ENCODE measurements at places on chromosomes 12 and 14. TPM values are rescaled to one million over a fixed set of nuclear protein-coding genes. Genes with fewer than 3 reads are reported as not detected.
A peak's percentile ranks its signal among the peaks of the same experiment; 100 is the strongest.

Gene PTGDR
- 0.32 TPM for total RNA-seq

Gene RNASE3
- not detected for total RNA-seq

Gene EIF2S3B
- total RNA-seq: 9.5 TPM

Gene LRRC10
- total RNA-seq: not detected

Gene AQP2
- total RNA-seq: not detected

Gene ASCL1
- total RNA-seq: not detected

DNA sequence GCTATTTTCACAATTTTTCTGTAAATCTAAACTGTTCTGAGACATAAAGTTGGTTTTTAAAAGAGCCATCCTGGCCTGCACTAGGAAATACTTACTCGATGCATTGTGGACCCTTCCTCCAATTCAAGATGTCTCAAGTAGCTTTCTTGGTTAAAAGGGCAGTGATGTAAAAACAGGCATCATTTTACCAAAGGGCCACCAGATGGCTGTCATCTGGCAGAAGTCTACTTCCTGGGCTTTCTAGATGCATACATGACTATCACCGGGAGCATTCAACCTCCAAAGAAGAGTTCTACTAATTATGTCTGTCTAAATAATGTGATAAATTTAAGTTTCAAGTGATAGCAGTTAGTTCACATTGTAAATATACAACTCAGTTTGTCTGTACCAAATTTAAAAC is 96.8 kb upstream of the FRMD6 start:
- DNase-seq: peak; percentile 51

GRCh38 chr14:71932229-71932981 is at the start of gene RGS6:
Gene RGS6 (plus strand): TSS chr14:71932429.
- DNase-seq: no peak

GRCh38 chr12:118122264-118122663 is 13.7 kb upstream of the PEBP1 start:
- no peak for DNase-seq

DNA sequence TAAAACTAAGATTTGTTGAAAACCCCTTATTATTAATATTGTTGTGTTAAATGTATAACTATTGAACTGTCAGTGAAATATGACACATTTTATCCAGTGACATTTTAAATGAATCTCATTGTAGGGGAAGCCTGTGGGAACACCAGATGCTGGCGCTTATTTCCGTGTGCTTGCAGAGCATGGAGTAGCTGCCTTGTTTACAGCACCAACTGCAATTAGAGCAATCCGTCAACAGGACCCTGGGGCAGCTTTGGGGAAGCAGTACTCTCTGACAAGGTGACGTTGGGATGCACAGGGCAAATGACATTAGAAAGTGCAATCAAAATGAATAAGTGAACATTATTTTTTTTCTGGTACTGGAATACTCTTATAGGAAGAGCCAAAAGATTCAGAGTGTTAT is 96.8 kb downstream of the ACSS3 start:
- DNase-seq: no peak

DNA sequence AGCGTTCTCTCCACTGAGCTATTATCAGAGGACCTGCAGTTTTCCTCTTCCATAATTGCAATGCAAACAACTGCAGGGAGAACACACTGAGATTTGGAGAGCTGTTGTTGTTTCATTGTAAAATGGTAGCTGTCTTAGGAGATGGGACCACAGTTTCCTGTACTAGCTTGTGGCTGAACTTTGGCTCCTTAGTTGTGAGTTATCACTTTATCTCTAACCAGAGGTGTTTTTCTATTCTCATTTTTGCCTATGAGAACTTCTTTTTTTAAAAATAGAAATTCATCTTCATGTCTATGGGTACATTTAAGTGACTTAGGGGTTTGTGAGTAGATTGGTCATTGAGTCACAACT is 216.5 kb downstream of the SLC38A4 start:
- no peak for DNase-seq

DNA sequence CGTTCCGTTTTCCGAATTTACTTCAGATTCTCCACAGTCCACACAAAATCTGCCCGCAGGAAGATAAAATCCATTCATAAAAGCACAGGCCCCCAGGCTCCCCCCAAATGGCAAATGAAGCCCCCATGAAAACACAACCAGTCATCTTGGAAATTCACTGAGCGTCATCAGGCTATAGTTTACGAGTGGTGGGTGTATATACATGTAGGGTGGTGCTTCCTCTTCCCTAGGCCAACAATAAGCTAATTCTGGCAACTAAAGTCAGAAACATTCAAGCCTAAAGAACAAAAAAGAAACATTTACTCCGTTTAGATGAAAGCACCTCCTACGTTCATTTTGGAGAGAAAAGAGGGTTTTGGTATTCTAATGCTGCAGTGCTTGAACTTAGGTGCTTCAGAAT is 5.8 kb downstream of the GPR68 start:
- DNase-seq: no peak

- no peak for DNase-seq
Measured at GRCh38 chr12:76641961-76642360, 82.4 kb upstream of the OSBPL8 start.

DNA sequence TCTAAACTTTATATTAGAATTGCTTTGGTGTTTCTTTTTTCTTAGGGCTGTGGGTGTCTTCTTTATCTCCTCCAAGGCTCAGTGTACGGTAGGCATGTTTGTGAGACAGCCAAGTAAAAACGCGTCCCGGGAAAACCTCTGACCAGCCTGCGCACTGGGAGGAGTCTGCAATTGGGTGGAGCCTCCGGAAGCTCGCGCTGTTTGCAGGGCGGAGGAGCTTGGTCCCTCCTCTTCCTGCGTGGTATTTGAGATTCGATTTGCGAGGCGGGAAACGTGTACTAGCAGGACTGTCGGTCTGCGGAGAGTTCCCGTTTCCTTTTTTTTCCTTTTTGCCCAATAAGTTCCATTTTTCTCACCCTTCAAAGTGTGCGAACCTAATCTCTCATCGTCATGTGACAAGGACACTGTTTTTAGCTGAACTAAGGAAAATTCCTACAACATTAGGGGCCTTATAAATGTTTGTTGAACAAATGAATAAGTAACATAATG is 182.1 kb upstream of the OTX2 start:
- DNase-seq: no peak

Measured in fibroblast of villous mesenchyme (primary cell).